ENCODE measurements at places on chromosomes 6 and 20. TPM values are rescaled to one million over a fixed set of nuclear protein-coding genes. Genes with fewer than 3 reads are reported as not detected.

Gene MRAP2
- polyA plus RNA-seq = 102 TPM

Gene IL17F
- polyA plus RNA-seq = not detected

Gene UBE2J1
- 29.1 TPM for polyA plus RNA-seq

Gene SMPD2
- 20.0 TPM for polyA plus RNA-seq

Gene RFX6
- not detected for polyA plus RNA-seq

Gene HNF4A
- polyA plus RNA-seq = 0.10 TPM

Gene TP53TG5
- polyA plus RNA-seq = 4.8 TPM

Gene CFAP206
- polyA plus RNA-seq = 1.0 TPM

Gene STXBP5
- 4.6 TPM for polyA plus RNA-seq

Gene C6orf163
- polyA plus RNA-seq = 0.25 TPM

Gene CCN2
- 21.4 TPM for polyA plus RNA-seq

Gene HDAC2
- polyA plus RNA-seq = 273 TPM

Gene WFDC12
- polyA plus RNA-seq = not detected

Gene DDAH2
- 284 TPM for polyA plus RNA-seq

Gene HUS1B
- not detected for polyA plus RNA-seq

All from brain (organoid and tissue), 16 donors.